D721Med (cell line): ENCODE measurements at places on chromosomes 2 and 18.

DNA sequence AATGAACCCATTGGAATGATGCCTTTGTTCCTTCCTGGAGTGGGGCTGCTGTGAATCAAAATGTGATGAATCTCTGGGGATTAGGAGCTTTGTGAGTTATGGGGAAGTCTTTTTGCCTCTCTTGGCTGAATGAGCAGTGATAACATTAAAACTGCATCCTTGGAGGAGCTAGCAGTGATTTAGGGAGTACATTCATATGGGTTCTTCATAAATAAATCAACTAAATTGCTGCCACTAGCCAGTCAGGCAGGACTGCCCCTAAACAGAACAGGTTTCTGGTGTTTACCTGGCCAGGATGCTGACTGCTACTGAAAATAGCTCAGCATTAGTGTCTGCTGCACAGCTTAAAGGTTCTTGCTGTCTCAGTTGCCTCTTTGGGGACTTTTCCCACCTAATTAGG is 244.5 kb upstream of the MEX3C start:
- DNase-seq = no peak

DNA sequence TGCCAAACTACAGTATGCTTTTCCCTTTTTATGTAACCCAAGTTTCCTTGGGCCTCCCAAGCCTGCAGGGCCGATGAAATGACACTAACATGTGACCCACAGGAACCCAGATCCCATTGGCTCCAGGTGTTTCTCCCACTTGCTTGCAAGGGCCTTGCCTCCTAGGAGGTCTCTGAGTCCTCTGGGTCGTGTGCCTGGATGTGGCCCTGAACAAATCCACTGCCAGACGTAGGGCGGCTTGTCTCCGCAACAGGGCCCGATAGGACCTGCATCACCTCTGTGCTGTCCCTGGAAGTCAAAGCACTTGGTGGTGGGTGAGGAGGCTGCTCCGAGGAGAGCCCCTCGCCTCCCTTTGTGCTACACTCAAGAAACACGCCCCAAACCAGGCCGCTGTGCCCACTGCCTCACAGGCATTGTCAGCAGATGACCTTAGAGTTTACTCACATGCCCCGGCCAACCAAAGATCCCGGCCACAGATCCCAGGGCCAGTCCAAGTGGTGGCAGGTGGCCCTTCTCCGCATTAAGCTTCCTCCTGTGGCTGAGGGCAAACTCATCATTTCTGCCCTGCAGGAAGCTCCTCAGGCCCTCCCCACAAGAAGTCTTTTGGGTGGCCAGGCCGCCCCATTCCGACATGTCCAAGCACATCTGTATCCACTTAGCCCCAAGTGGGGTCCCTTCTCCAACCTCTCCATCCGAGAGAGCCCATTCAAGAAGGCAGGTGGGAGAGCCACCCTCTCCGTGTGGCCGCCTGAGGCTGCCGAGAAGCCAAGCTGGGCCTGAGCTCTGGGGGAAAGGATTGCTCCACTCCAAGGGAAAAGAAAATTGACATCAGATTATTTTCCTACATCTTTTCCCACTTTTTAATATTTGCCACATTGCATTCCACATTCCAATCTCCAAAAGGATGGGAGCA is 76.7 kb downstream of the GFPT1 start:
- DNase-seq = no peak

- no peak for DNase-seq
These were observed 330.3 kb upstream of the KCNJ3 start for GRCh38 chr2:154368153-154368552.

GRCh38 chr2:29382486-29382885 is 267.3 kb downstream of the CLIP4 start:
- no peak for DNase-seq

DNA sequence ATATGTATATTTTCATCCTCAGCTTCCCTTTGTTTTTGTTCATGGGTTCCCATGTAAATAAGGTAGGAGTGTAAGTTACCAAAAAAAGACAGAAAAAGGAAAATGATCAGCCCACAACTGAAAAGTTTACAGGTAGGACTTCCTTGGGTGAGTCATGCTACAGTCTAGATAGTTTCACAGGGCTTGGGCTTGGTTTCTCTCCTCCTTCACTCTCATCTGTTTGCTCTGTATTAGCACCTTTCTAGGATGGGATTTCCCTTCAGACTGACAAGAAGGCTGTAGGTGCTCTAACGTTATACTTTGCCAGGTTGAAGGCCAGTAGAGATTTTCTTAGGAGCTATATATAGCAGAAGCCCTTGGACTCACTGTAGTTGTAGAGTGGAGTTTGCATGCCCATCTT is 57.9 kb downstream of the FAM171B start:
- no peak for DNase-seq

- no peak for DNase-seq
These were observed 115.4 kb upstream of the STK17B start for GRCh38 chr2:196286821-196287220.

GRCh38 chr2:140998017-140998416 is 1132.8 kb downstream of the LRP1B start:
- no peak for DNase-seq

- DNase-seq = no peak
These were observed 177.9 kb upstream of the SETBP1 start for GRCh38 chr18:44502790-44503189.

DNA sequence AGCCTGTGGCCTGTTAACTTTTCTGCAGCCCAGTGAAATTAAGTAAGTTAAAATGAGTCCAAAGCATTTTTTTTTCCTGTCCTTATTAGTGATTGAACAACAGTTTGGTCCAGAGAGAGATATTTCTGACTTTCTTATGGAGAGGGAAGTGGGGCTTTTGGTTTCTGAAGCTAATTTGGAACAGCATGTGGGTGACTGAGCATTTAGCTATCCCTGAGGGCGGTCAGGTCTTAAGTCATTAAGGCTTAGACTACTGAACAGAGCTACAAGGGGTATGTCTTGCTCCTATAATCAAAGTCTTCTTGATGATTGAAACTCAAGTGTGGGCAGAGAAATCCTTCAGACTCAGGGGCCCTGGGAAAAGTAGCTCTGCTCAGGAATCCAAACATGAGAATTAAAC is 14.0 kb downstream of the ARHGAP25 start:
- no peak for DNase-seq

- DNase-seq = no peak
These were observed at the start of gene MTA3 for GRCh38 chr2:42568401-42569115. TSS of gene MTA3 (plus strand) at chr2:42568632. CDS start at chr2:42568746, 114 bp downstream.

DNA sequence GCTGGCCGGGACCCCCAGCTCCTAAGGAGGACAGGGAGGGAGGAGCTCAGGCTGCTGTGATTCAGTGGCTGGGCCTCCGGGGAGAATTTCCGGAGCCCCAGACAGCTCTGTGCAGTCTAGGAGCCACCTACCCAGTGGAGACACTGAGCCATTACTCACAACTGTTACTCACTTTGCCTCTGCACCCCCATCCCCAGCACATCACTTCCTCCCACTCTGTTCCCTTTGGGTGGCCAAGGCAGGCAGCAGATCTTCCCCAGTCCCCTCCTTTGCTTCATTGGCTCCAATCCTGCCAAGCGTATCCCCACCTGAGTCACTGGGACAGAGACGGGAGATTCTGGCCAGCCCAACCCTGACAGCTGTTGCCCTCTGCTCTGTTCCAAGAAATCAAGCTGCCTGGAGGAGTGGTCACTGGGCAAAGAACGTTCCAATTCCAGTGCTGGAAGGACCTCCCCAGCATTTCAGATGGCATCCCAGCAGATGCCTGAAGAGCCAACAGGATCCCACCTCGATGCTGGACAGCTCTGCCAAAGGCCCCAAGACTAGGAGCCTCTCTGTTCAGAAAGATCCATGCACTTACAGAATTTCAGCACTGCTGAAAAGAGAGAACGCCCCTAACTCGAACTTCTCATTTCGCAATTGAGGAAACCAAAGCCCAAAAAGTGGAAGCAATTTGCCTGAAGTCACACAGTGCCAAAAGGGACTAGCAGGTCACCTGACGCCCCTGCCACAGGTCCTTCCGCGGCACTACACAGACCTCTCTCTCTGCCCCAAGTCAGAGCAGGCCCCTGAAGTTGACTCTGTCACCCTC is 68.3 kb downstream of the TNS1 start:
- DNase-seq = no peak

GRCh38 chr2:42794271-42795046 is 2.1 kb upstream of the HAAO start:
- no peak for DNase-seq
